Glutamatergic neuron (in vitro differentiated cells): ENCODE measurements at places on chromosomes 4 and X.

GRCh38 chr4:186924723-186925122 lies 201.1 kb upstream of the FAT1 start:
- DNase-seq: no peak

GRCh38 chrX:71661919-71662318 lies 5.4 kb upstream of the LOC101059915 start:
- DNase-seq: no peak

DNA sequence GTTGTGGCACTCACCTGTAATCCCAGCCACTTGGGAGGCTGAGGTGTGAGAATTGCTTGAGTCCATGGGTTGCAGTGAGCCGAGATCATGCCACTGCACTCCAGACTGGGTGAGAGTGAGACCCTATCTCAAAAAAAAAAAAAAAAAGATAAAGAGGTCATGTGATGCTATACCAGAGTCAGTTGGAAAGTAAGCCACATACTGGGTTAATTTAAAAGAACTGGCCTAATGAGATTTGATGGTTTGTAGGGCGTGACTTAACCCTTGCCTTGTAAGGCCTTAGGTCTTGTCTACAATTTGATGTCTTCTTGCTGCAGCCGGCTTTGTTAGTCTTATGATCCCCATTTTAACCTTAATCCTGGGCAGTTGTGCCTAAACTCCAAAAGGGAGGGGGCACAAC lies 5.2 kb downstream of the MGST2 start:
- no peak for DNase-seq

GRCh38 chr4:75015627-75016026 lies 82.7 kb downstream of the PARM1 start:
- no peak for DNase-seq

GRCh38 chrX:39922926-39923325 lies 174.8 kb downstream of the BCOR start:
- no peak for DNase-seq

DNA sequence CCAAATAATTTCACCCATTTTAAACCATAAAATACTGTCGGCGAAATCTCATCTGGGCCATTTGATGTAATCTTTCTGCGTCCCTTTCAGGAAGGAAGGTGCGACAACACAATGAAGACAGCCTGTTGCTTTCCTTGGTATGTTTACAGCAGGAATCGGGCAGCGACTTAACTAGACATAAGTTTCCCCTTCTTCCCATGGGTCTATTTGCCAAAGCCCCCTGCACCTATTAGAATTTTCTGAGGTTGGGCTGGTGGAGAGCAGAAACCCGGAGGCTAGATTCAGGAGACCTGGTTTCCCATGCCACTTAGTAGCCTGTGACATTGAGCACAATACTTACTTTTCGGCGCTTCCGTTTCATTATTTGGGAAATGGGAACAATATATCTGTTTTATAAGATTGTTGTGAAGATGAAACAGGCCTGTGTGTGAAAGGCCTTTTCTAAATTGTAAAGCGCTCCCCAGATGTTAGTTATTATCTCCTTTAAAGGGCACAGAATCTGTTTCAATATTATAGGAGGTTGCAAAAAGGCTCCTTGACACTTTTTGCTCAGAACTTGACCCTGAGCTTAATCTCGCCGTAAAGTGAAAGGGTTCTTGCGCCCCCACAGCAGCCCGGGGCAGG lies 552 bp upstream of the AFF1 start:
- no peak for DNase-seq

DNA sequence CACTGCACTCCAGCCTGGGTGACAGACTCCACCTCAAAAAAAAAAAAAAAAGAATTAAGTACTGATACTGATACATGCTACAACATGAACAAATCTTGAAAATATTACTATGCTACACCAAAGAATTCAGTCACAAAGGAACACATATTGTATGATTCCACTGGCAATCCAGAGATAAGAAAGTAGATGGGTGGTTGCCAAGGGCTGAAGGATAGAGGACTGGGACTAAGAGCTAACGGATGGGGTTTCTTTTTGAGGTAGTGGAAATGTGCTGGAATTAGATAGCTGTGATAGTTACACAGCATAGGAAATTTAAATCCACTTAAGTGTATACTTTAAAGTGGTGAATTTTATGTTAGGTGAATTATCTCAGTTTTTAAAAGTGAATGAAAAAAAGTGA lies 12.5 kb downstream of the ATP11C start:
- no peak for DNase-seq

DNA sequence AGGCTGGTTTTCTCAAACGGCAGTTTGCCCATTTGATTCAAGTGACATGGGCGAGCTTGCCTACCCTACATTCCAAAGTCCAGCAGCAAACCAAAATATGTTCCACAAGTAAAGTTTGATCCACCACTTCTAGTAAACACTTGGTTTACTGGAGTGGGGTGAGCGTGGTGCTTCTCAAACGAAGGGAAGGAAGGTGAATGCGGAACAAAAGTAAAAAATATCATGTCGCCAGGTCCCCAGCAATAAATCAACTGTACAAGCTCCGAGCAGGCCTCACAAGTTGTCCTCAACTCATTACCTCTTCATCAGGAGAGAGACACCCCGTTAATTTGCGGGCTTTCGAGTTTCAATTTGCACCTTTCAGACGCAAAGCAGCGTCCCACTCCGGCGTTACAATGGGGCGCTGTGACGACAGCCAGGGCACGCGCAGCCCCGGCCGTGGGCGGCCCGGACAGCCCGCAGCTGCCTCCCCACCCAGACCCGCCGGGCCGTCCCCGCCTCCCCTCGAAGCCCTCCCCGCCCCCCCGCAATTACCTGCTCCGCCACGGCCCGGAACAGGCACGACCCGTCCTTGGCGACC lies 1.0 kb downstream of the OTUD4 start:
- peak; percentile 40 for DNase-seq
